NCI-H2081 (cell line): ENCODE measurements at places on chromosomes 3 and 15.

DNA sequence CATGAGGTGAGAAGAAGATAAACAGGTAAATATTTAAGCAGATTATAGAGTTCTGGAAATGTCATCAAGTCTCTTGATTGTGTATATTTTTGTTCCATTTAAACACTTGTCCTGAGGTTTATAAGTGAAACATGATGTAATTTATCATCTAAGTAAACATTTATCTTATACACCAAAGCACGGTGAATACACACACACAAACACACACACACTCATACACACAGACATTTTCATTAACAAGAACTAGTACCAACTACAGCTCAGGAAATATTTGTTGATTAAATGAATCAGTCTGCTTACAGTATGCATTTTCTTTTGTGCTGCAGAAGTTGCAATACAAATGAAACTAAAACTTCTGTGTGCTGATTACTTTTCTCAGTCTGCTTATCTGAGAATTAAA, 357.3 kb downstream of the ZBTB20 start:
- no peak for DNase-seq

GRCh38 chr3:14133188-14133800, 8.4 kb downstream of the TMEM43 start:
- no peak for DNase-seq

DNA sequence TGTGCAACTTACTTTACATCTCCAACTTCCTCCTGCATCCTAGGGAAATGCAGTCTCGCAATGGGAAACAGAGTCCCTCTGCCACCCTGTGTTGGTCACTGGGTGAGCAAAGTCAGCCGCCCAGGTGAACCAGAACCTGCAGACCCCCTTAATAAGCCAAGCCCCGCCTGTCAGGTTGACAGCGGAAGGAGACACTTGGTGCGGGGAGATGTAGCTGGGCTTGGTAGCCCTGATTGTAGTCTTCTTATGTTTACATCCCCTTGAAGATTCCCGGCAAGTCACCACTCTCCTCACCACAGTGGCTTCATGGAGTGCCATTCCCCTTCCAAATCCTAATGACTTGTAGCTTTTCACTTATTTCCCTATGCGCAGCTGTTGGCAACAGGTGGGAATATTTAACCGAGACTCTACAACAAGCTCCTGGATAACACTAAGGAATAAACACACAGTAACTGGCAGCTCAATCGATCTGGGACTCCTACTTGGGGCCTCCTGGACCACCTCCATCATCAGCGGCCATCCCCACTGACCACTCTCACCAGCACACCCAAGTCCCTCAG, 17.7 kb upstream of the CLSTN2 start:
- DNase-seq, result no peak

- DNase-seq, result no peak
These were observed 308.1 kb downstream of the CHST2 start for GRCh38 chr3:143427631-143428030.

DNA sequence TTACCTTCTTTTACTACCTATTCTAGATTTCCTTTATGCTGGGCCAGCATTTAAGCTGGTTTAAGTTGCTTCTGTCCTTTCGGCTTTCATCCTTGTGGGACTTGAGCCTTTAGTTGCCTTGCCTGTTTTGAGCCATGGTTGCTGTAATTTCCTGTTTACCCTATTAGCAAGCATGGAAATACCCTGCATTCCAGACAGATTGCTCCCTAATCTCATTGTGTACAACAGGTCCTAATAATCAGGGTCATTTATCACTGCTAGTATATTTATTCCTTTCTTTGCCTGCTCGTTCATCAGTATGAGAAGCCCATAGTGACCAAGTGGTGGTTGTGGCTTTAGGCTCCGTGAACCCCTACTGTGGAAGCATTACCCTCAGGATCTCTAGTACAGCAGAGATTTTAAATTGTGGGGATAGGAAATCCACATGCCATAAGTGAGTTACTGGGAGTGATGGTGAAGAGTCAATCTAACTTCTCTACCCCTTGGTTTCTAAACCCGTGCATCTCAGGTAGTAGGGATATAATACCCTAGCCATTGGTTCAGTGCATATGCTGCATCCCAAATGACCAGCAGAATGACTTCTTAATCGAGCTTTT, 31.9 kb downstream of the NCK1 start:
- peak; percentile 19 for DNase-seq

- no peak for DNase-seq
These were observed 9.9 kb upstream of the PXK start for GRCh38 chr3:58322793-58323192.

DNA sequence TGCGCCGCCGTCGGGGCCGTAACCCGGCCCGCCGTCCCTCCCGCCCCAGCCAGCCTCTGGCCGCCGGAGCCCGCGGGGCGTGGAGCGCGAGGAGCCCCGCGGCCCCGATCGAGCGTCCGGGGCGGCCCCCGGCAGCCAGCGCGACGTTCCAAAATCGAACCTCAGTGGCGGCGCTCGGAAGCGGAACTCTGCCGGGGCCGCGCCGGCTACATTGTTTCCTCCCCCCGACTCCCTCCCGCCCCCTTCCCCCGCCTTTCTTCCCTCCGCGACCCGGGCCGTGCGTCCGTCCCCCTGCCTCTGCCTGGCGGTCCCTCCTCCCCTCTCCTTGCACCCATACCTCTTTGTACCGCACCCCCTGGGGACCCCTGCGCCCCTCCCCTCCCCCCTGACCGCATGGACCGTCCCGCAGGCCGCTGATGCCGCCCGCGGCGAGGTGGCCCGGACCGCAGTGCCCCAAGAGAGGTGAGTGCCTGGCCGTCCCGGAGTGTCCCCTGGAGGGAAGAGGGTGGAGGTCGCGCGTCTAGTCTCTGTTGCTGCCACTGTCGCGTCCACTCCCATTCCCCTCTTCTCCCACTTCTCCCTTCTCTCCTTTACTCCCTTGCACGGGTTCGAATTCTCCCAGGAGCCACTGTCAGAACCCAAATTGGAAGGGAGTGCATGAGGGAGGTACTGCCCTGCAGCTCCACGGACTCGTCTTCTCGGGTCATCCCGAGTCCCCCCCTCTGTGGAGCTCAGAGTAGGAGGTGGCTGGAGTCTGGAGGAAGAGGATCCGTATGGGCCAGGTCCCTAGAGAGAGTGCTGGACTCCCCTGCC, 585 bp downstream of the CSK start:
- DNase-seq, result no peak
